Panc1 (cell line): ENCODE measurements at places on chromosomes 1 and 21. TPM values are rescaled to one million over a fixed set of nuclear protein-coding genes. Genes with fewer than 3 reads are reported as not detected.

GRCh38 chr1:25879675-25880074 lies 4.2 kb upstream of the PAQR7 start:
- no peak for DNase-seq

- no peak for DNase-seq
Measured at GRCh38 chr1:77925956-77926355, 37.5 kb downstream of the NEXN start.

DNA sequence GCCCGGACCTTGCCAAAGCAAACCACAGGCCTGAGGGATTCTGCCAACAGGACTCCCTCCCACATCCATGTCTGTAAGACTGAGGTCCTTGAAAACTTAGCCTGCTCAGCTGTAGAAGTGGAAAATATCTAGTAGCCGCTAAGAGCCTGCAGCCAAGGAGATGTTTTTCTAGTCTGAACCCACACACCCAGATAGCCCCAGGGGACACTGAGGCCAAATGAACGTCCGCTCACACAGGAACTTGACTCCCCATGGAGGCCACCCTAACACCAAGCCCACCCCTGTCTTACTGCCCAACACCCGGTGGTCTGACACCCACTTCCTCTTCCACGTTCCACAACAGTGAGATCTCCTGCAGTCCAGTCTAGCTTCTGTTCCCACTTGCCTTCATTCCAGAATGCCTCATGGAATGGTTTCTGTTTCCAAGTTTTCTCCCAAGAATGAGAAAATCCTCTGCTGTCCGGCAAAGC lies 174.8 kb downstream of the PLPP3 start:
- no peak for DNase-seq

- DNase-seq = no peak
Measured at GRCh38 chr1:48251821-48252220, 29.3 kb downstream of the SLC5A9 start.

DNA sequence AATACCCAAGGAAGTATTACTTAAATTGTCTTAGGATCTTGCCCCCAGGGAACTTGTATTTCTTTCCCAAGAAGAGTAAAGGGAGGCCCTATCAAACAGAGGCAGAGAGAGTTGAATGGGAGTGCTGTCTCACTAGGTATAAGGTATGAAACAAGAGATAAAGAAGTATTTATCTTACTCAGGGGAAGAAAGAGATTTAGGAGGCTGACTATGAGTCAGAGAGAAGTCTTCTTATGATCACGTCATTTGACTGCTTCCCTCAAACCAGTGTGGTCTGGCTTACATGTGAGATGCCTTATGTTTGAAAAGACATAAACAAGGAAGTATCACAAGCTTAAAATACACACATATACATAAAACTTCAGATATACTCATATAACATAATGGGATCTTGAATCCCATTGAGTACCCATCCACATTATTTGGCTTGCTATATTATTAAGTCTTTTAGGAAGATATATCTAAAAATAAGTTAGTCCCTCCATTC lies 29.6 kb downstream of the DUSP10 start:
- no peak for DNase-seq

The RNF11 gene
- total RNA-seq = 86.0 TPM

The NBPF19 gene
- total RNA-seq = 13.8 TPM

DNA sequence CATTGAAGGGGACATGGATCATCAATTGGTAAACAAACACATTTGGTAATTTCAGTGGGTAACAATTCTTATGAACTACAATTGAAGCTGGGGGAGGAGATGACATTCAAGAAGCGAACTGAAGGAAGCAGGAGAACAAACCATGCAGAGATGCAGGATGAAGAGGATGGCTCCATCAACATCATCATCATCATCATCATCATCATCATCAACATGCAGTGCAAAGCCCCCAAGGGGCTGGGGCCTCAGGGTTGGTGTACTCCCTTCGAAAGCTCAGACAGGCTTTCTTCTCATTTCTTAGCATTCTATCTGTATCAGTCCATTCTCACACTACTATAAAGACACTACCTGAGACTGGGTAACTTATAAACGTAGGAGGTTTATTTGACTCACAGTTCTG lies 105.8 kb downstream of the DUSP10 start:
- DNase-seq = no peak

The KCNQ4 gene
- 2.6 TPM for total RNA-seq

GRCh38 chr1:222229672-222230312 lies 318.1 kb downstream of the HHIPL2 start:
- DNase-seq = no peak

The PRKCZ gene
- 26.7 TPM for total RNA-seq

The PALMD gene
- 0.05 TPM for total RNA-seq

DNA sequence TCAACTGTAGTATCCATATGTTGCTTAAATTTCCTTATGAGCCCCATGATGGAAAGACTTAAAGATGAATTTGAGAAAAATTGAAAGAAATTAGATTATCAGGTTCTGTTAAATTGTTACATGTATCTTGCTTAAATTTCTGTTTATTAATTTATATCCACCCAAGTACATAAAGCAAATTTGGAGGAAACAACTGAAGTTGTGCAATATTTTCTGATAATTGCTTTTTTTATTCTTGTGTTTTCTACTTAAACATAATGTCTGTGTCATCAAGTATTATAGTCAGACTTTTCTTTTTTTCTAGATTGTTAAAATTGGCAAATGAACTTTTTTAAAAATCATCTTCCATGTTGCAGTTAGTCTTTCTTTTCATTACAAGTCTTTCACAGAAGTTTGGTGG lies 36.8 kb downstream of the RNF11 start:
- no peak for DNase-seq

- no peak for DNase-seq
Measured at GRCh38 chr1:11985851-11986250, 5.6 kb downstream of the MFN2 start.

The TNNT2 gene
- not detected for total RNA-seq

The FNDC5 gene
- 2.6 TPM for total RNA-seq

GRCh38 chr1:153616917-153617311 lies 789 bp upstream of the S100A14 start:
- no peak for DNase-seq

GRCh38 chr1:39653546-39654031 lies 14.1 kb upstream of the HEYL start:
- peak; percentile 70 for DNase-seq

GRCh38 chr1:166172106-166172505 lies 5.3 kb upstream of the FAM78B start:
- DNase-seq = no peak

The GCSAML gene
- total RNA-seq = not detected

DNA sequence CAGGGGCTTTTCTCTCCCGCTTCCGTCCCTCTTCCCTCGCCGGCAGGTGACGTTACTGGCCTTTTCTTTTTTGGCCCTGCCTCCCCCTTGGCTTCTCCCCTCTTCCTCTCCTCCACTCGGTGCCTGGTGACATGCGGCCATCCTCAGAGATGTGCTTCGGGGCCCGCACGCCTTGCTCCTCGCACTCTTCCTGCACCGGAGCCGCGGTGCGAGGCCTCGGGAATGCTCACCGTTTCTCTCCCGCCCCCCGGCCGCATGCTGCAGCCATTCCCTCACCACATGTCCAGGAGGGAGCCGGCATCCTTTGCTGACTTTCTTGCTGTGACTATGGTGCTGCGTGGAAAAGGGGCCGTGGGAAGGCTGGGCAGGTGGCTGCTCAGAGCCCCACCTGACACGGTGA lies 39.3 kb downstream of the PDE9A start:
- DNase-seq = no peak

DNA sequence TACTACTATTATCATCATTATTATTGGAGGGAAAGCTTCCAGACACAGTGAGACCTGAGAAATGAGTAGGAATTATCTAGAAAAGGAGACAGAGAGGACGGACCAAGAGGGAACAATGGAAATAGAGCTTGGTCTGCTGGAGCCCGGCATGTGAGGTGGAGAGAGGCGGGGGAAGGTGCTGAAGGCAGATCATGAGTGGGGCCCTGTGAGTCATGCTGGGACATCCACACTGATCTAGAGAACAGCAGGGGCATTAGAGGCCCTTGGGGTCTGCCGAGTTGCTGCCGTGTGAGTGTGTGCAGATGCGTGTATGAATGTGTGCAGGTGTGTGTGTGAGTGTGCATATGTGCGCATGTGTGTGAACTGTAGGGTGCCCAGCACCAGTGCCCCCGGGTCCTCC lies 65.7 kb downstream of the TMCO4 start:
- DNase-seq = no peak

The ALX3 gene
- total RNA-seq = not detected

The S100A3 gene
- total RNA-seq = 12.0 TPM

The KCNJ15 gene
- 0.13 TPM for total RNA-seq

GRCh38 chr1:151629278-151629677 lies 17.4 kb downstream of the SNX27 start:
- no peak for DNase-seq

The CD247 gene
- total RNA-seq = 0.44 TPM

The MMEL1 gene
- 0.46 TPM for total RNA-seq

DNA sequence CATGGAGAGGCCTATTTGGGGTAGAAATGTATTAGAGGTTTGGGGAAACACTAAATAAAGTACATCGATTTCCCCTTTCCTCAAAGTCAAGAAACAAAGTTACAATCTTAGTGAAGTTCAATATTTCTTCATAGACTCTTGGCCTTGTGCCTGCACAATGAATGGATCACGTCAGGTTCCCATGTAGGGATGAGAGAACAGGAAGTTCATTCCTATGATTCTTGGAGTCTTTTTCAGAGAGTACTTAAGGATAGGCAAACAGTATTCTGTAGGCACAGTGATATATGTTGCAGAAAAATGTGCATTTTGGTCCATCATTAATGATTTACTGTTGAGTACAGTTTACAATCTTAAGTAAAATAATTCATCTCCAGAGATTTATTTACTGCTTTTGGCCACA lies 275.5 kb downstream of the RGS7 start:
- DNase-seq = no peak

GRCh38 chr1:41576620-41577019 lies 92.1 kb upstream of the EDN2 start:
- DNase-seq = no peak
